NCI-H1105 (cell line): ENCODE measurements at places on chromosomes 4 and X.

DNA sequence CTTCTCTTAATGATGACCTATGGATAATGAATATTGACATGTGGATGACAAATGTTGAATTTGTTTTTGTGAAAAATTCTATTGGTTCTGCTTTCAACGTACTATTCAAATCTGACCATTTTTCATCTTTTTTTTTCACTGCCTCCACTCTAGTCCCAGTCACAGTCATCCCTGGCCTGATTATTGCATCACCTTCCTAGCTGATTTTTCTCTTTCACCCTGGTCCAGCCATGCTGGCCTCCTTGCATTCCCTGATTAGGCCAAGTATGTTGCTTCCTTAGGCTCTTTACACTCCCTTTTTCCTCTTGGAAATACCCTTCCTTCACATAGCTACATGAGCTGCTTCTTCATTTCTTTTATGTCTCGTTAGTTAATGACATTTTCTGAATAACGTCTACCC lies 58.1 kb upstream of the MAP9 start:
- DNase-seq = no peak

DNA sequence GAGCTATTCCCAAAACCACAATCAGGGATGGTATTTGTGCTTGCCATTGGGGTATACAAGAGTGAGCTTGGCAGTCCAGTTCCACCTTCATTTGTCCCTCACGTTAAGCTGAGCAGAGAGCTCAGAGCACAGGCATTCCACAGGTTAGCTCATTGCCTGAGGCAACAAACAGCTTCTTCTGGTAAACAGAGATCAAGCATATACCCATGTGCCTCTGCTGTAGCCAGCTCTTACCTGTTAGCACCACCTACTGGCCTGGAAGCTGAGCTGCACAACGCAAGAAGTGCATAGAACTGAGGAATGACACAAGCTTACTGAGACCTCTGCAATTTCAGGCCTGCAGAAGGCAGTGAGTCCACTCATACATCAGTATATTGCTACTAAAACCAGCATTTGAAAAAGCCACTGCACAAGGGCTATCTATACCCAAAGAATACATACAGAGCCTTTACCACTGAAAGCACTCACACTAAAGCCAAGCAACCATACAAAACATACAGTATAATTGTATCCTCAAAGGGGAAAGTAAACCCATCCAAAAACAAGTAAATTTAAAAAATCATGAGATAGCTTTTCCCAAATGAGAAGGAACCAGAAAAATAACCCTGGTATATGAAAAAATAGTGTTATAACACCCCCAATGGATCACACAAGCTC lies 258.3 kb upstream of the GABRA2 start:
- DNase-seq = peak; percentile 0

- no peak for DNase-seq
Observed at GRCh38 chrX:153956044-153956907, 11.8 kb upstream of the RENBP start.

- DNase-seq = no peak
Observed at GRCh38 chrX:68942840-68943239, 114.0 kb downstream of the EFNB1 start.

DNA sequence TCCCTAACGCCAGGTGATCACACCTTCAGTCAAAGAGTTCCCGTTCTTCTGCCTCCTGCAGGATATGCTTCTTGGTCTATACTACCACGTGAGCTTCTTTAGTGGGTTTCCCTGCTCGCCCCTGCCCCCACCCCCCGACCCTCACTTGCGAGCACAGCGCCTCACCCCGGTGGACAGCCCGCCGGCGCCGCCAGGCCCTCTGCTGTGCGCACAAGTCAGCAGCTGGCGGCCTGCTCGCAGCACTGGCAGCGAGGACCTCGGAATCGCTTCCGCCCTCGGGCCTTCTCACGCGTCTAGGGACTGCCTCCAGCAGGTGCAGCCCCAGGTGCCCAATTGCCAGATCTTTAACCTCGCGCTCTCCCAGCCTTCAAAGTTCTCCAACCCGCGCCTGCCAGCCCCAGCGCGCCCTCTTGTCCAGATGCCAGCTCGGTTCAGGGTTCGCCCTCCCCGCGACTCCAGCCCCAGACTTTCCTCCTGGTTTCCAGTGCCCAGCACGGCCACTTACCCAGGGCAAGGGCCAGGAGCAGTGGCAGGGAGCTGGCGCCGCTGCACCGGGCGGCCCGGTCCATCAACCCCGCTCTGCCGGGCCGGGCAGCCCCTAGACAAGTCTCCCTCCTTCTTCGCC lies 454 bp downstream of the BTC start:
- peak; percentile 55 for DNase-seq

DNA sequence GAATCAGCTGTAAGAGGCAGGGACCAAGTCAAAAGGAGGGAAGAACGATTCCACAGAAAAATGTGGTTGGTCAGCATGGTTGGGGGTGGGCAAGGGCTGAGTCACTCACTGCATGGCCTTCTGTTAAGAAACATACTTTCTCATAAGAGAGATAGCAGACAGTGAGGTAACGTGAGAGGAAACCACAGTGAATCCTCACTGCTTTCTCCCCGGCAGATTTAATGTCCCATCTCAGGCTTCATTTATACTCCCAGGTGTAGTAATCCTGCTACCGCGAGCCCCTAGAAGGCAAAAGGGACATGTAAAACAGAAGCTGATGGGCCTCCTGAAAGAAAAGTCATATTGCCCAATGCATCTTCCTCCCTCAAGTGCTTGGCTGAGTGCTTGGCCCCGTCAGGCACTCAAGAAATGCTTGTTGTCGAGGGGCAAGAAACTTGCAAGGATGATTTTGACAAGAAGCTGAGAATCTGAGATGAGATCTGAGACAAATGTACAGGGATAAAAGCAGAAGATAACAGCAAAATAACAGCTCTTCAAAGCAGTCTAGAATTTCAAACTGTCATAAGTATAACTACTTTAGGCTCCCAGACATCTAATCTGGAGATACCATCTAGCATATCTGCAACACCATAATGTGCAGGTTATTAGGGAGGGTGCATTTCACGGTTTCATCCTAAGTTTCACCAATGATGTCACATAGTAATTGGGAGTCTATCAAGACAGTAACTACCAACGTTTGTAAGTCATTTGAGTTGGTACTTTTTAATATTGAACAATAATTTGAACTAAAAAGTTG lies 40.2 kb downstream of the SH3KBP1 start:
- no peak for DNase-seq

- no peak for DNase-seq
Observed at GRCh38 chrX:108426262-108426661, 12.0 kb downstream of the COL4A6 start.

DNA sequence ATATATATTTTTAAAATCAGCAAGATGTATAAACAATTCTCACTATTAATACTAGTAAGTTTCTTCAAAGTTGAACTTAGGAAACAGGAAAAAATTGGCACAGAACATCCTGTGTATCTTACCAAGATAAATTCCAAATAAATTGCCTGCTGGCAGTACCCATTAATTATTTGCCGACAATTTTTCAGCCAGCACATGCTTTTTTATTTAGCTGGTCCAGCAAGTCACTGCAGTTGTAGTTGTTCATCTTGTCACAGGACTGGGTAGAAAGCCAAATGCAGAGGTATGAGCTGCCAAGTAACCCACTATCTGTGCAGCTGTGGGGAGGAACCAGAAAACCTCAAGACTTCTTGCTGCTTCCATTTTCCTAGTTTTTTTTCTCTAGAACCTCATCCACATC lies 113.4 kb downstream of the PACRGL start:
- DNase-seq = no peak

DNA sequence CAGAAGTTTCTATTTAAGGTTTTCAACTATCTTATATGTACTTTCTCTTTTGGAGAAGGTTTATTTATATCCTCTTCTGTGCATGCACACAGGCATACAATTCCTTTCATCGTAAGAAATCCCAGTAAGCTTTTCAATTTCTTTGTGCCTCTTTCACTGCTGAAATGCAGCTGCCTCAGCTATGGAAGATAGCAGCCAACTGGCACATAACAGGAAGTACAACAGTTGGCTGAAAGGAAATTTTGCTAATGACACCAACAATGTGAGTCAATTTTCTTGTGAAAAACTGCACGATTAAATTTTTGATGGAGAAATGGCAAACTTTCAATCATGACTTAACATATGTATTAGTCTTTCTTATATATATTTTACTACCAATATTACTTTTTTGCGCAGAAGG lies 74.5 kb upstream of the PAQR3 start:
- no peak for DNase-seq

GRCh38 chrX:40420899-40421729 lies 159.7 kb upstream of the ATP6AP2 start:
- DNase-seq = no peak

GRCh38 chrX:8304668-8305067 lies 133.6 kb upstream of the VCX2 start:
- DNase-seq = no peak

GRCh38 chr4:153266988-153267387 lies 62.7 kb downstream of the TRIM2 start:
- no peak for DNase-seq

DNA sequence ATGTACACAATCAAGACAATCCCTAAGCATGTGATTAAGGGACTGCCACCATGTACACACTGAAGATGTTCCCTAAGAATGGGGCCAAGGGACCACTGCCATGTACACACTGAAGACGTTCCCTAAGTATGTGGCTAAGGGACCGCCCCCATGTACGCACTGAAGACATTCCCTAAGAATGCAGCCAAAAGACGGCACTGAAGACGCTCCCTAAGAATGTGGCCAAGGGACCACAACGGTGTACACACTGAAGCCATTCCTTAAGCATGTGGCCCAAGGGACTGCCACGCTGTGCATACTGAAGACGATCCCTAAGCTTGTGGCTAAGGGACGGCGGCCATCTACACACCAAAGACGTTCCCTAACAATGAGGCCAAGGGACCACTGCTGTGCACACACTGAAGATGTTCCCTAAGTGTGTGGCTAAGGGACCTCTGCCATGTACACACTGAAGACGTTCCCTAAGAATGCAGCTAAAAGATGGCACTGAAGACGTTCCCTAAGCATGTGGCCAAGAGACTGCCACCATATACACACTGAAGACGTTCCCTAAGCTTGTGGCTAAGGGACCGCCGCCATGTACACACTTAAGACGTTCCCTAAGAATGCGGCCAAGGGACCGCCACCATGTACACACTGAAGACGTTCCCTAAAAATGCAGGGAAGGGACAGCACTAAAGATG lies 26.4 kb downstream of the DHRSX start:
- DNase-seq = no peak

DNA sequence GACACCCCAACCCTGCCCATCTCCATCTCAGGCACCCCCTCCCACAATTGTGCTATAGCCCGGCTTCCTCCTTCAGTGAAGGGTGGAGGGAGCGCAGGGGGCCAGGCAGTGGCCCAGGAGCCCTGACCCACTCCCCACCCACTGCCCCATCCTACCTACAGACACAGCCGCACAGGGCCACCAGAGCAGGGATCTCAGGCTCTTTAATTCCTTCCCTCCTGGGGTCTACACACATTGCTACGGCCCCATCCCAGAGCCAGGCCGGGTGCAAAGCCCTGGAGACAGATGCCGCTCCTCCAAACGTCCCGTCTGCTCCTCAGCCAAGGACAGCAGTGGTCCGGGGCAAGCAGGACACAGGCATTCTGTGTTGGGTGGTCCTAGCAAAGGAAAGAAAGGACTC lies 12.8 kb upstream of the DUSP9 start:
- DNase-seq = no peak

DNA sequence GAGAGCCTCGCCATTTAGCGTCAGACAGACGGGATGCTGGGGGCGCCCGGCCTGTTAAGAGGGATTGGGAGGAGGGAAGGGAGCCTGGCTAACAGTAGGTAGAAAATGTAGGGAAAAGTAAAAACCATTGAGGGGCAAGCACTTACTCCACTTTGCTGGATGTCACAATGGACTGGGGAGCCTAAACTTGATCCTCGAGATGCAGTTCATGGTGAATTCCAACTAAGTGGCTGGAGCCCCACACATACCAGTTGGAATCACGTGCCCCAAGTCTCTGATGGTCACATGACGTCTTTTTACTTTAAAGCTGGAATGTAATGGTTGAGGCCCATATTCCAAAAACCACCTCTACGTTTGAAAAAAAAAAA lies 1.5 kb downstream of the PLS3 start:
- no peak for DNase-seq

- DNase-seq = no peak
Observed at GRCh38 chr4:167428156-167428555, 193.9 kb upstream of the SPOCK3 start.

GRCh38 chr4:130233377-130234047 lies 1137.6 kb downstream of the C4orf33 start:
- DNase-seq = no peak

- DNase-seq = no peak
Observed at GRCh38 chr4:12421364-12421763, 992.7 kb upstream of the HS3ST1 start.

GRCh38 chr4:26126143-26126718 lies 194.6 kb upstream of the RBPJ start:
- no peak for DNase-seq

DNA sequence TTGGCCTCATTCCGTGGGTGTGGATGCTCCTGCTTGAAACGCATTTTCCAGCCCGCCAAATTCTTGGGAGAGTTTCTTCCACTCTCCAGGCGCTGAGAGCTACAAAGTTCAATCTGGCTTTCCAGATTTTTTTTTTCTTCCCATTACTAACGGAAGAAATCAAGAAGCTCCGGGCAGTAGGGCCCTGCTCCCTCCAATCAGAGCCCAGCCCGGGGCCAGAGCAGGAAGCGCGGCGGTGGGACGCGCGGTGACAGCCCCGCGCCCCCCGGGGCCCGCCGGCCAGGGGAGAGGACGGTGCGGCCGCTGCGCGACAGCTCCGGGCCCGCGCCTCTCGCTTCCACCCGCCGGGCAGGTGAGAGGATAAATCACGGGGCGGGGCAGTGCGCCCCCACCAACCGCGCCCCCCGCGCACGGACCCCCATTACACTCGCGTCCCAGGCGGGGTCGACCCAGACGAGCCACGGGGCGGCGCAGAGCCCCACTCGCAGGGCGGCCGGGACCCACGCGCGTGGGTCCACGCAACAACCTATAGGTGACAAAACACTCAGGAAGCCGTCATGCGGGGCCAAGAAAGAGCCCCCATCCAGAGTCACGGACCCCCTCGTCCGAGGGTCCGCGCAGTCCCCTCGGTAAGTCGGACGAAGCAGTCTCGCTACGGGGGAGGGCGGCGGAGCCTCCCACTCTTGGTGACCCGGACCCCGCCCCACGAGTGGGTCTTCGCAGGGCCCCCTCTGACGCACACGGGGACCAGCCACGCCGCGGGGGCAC lies 868 bp downstream of the AFAP1 start:
- DNase-seq = no peak

DNA sequence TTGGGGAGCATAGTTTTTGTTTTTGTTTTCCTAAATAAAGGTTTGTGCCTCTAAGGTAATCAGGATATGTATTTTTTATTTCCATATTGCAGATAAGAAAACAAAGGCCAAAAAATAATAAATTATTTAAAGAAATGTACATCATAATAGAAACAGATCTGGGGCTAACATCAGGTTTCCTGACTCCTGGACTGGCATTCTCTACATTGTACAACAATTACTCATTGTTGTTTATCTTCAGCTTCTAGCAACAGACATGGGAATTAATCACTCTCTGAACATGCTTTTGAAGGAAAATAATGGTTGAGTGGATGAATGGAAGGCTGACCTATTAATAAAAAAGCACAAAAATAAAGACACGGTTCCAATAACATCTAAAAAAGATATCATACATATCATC lies 146.2 kb downstream of the KCNIP4 start:
- DNase-seq = no peak
